ENCODE measurements at places on chromosomes 16 and 17.

- DNase-seq, result no peak
Measured at GRCh38 chr16:73228649-73229048, 180.7 kb upstream of the ZFHX3 start.

DNA sequence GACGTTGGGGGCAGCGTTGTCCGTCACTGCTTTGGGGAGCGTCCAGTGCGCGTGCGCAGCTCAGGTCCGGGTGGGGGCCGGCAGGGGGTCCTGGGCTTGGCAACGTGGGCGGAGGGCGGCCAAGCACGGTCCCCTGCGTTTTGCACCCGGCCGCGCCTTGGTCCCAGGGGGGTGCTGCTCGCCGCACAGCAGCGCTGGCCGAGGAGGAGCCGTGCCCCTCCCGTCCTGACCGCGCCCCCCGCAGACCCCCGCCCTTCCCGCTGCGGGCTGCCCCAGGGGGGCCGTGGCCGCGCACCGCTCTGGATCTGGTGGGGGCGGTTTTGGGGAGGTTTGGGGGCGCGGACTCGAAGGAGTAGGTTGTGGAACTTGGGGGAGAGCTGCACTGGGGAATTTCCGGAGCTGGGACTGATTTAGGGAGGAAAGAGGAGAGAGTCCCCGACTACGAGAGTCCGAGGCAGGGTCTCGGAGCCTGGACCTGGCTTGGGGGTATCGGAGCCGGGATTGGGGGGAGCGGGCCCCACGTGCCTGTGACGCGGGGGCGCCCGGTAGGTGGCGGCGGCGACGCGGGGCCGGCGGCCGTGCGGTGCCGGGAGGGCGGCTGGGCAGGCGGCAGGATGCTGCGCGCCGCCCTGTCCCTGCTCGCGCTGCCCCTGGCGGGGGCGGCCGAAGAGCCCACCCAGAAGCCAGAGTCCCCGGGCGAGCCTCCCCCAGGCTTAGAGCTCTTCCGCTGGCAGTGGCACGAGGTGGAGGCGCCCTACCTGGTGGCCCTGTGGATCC is at the start of gene SLC9A5:
TSS of gene SLC9A5 (plus strand) at position 579 of the 777 bp plus-strand sequence. CDS start at position 615, 36 bp downstream.
- DNase-seq, result no peak

GRCh38 chr16:73746554-73746953 is 550.1 kb upstream of the PSMD7 start:
- no peak for DNase-seq

GRCh38 chr16:49355933-49356665 is 17.5 kb upstream of the C16orf78 start:
- no peak for DNase-seq

DNA sequence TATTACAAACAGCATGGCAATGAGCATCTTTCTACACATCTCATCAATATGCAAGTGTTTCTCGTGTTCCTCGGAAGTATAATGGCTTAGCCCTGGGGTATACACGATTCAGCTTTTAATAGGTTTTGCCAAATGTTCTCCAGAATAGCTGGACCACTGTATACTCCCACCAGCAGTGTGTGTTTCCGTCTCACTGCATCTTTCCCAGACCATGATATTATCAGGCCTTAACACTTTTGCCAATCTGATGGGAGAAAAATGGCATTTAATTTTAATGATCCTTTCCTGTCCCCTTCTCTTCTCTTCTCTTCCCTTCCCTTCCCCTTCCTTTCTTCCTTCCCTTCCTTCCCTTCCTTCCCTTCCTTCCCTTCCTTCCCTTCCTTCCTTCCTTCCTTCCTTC is 30.8 kb downstream of the PRKCB start:
- no peak for DNase-seq

- DNase-seq, result no peak
Measured at GRCh38 chr17:1744551-1745512, 2.2 kb downstream of the SERPINF2 start.

DNA sequence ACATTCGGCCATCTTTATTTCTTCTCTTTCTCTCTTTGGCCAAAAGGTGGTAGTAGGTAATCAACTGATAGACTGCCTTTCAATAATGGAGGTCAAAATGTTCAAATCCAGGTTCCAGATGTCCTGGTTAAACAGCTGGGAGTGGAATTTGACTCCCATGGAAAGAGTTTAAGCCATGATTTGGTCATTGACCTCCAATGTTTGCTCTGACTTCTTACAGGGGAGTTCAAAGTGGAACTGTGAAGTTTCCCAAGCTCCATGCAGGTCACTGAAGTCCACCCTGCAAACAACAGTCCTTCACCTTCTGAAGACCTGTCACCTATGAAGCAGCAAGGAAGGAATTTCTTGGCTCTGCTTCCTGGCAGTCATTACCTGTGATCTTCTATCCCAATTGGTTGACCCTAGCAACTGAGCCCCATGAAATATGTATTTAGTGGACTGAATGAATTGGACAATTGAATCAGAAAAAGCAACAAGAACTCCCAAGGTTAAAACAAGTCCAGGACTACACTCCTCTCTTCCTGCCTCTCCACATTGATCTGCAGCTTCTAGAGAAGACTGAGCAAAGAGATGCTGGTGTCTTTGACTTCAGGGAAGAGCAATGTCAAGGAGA is 28.0 kb upstream of the SOX9 start:
- no peak for DNase-seq

GRCh38 chr17:7016886-7017826 is 4.7 kb downstream of the RNASEK start:
- no peak for DNase-seq

- no peak for DNase-seq
Measured at GRCh38 chr17:57534863-57535248, 210.2 kb downstream of the CCDC182 start.
